ENCODE measurements at places on chromosomes 12 and 14.

DNA sequence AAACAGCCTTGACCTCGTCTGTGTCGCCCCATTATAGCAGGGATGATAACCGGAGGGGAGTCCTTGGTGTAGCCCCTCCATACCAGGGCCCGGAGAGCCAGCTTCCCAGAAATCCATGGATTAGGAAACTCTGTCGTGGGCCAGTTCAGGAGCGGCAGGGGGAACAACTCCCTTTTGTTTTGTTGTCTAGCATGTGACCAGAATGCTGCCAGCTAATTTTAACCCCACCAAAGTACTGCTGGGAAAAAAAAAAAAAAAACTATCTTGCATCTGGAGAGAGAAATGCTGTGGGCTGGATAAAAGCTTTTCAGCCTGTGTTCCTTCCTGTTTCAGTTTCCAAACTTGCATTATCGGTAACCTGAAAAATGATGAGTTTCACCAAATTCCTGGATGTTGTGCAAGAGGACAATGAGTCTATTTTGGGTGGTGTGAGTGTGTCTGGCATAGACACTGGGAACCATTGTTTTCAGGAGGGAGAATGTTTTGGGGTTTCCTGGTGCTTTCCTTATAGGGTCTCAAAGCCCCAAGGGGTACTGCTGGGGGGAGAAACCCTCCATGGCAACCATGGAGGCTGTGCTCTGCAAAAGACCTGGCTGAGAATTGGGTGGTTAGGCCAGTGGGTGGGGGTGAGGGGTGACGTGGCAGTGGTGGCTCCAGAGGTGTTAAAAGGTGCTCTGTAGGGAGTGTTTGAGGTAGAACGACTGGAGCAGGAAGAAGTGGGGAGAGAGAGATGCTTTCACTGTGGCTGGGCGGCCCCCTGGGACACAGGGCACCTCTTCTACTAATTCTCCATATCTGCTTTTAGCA, 14.9 kb upstream of the IRF2BPL start:
- DNase-seq: no peak

GRCh38 chr14:49451938-49452337, 134.2 kb downstream of the RPS29 start:
- no peak for DNase-seq

DNA sequence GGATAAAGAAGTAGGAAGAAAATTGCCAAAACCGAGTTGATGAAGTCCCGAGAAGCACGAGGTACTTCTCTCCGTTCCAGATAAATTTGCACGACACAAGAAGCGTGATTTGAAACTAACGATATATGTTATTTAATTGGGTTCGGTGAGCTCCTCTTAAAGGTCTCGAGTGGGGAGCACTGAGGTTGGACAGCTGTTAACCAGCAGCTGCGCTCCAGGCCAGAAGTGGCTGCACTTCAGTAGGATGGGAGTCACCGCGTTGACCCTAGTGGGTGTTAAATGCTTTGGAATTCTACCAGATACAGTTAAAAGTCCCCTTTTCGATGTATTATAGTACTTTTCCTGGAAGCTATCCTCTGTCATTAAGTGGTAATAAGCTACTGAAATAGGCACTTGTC, 953 bp upstream of the DCAF5 start:
- DNase-seq: no peak

GRCh38 chr12:65834146-65834935, 10.1 kb downstream of the HMGA2 start:
- no peak for DNase-seq

- DNase-seq: no peak
Observed at GRCh38 chr14:37062191-37062803, 110.1 kb downstream of the SLC25A21 start.

- no peak for DNase-seq
Observed at GRCh38 chr12:100919116-100919515, 124.5 kb downstream of the ANO4 start.

- DNase-seq: no peak
Observed at GRCh38 chr12:87171356-87171755, 857.8 kb downstream of the C12orf50 start.

- no peak for DNase-seq
Observed at GRCh38 chr12:122523846-122524718, 2.7 kb downstream of the RSRC2 start.

DNA sequence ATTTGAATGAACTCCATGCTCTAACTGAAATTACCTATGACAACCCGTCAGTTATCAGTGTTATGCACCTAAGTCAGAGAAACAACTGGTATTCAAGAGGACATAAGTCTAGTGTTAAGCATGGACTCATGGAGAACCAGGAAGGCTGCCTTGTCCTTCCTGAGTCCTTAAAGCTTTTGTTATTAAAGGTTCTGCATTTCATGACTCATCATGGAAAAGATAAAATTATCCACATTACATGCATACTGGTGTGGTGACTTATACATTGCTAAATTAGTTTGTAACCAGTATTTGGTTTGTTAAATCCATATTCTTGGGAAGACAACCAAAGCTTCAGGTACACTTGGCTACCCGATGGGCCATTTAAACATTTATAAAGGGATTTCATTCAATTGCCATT, 6.5 kb upstream of the OR4E1 start:
- DNase-seq: no peak

GRCh38 chr12:56593909-56594621, 36.1 kb downstream of the BAZ2A start:
- DNase-seq: peak; percentile 36

- DNase-seq: no peak
Observed at GRCh38 chr12:100976735-100977134, 182.2 kb downstream of the ANO4 start.

GRCh38 chr14:21672116-21672515, 1.5 kb downstream of the OR4E1 start:
- DNase-seq: no peak

DNA sequence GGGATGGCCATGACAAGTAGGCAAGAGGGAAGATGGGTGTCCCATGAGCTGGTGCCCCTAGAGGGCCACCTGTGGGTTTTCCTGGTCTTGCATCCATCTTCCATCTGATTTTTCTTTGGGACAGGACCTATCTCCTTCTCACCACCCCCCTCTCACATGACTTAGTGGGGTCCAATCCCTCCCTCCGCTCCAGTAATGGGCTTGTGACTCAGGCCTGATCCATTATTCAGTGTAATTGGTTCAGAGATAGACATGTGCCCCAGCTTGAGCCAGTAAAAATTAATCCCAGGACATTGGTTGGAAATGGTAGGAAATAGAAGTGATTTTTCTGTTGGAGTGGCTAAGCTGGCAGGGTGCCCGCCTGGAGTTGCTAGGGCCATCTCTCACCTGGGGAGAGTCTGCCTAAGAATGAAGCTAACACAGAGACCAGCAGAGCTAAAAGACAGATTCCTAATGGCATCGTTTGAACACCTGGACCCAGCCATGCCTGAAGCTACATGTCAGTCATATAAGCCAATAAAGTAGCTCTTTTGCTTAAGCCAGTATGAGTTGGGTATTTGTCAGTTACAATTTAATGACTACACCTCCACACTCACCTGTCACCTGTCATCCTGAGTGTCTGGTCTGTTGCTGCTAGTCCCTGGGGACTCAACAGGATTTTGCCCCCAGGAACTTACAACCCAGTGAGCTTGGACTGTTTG, 14.7 kb downstream of the RASAL1 start:
- no peak for DNase-seq

DNA sequence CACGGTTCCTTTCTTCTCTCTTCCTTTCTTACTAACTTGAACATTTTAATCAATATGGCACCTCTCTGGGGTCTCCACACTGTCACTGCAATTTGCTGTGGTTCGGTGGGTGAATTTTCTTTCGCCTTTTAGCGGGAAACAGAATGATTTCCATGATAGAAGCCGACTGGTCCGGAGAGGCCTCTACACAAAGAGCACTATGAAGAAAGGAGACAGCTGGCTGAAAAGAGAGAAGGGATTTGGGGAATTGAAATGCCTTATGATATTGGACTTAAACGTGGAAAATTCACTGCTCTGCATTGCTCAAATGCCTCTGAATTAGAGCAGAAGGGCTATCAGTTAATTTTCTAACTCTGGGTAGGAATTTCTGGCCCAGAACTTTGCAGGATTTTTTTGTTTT, 55.9 kb downstream of the KCNA5 start:
- no peak for DNase-seq

- no peak for DNase-seq
Observed at GRCh38 chr12:53045696-53046045, 4.2 kb upstream of the TNS2 start.

DNA sequence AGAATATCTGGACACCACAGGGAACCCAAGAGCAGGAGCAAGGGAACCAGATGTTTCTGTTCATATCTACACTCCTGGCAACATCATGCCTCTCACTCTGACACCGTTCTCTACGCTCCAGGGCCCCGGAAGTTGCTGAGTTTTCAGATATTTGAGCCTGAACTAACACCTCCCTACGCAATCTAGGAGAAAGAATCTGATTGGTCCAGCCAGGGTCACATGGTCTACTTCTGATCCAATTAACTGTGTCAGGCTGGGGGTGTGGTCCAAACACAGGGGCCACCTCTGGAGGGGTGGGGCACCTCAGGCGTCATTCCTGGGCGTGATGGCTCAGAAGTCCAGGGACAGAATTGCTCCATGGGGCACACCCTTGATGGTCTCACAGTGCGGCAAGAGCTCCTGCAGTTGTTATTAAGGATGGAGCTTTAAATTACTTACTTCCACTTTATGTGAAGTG, 165.5 kb downstream of the PTPN11 start:
- DNase-seq: no peak

DNA sequence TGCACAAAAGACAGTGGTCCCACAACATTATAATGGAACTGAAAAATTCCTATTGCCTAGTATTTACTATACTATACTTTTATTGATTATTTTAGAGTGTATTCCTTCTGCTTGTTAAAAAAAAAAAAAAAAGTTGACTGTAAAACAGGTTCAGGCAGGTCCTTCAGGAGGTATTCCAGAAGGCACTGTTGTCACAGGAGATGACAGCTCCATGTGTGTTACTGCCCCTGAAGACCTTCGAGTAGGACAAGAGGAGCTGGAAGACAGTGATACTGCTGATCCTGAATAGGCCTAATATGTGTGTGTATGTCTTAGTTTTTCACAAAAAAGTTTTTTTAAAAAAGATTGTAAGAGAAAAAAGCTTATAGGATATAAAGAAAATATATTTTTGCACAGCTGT, 12.3 kb downstream of the UBE2N start:
- DNase-seq: no peak

- no peak for DNase-seq
Observed at GRCh38 chr12:50916292-50916691, 36.1 kb upstream of the HIGD1C start.

DNA sequence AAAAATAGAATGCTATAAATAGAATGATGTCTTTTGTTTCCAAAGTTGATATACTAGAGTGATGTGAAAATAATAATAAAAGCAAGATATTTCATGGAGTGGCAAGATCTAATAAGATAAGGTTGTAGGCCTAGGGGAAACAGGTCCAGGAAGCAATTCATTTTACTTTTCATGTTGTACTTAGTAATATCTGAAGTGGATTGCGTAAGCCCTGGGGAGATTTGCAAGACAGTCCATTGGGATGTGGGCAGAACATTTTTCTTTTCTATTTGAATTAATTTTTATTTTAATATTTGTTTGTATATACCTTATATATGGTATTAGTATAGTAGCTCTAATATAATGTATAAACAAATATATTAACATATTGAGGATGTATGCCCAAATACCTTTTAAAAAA, 7.5 kb downstream of the NUBPL start:
- no peak for DNase-seq

GRCh38 chr12:123944696-123945095, 27.9 kb downstream of the CCDC92 start:
- DNase-seq: no peak

- no peak for DNase-seq
Observed at GRCh38 chr12:3507361-3507760, 16.4 kb downstream of the PRMT8 start.

DNA sequence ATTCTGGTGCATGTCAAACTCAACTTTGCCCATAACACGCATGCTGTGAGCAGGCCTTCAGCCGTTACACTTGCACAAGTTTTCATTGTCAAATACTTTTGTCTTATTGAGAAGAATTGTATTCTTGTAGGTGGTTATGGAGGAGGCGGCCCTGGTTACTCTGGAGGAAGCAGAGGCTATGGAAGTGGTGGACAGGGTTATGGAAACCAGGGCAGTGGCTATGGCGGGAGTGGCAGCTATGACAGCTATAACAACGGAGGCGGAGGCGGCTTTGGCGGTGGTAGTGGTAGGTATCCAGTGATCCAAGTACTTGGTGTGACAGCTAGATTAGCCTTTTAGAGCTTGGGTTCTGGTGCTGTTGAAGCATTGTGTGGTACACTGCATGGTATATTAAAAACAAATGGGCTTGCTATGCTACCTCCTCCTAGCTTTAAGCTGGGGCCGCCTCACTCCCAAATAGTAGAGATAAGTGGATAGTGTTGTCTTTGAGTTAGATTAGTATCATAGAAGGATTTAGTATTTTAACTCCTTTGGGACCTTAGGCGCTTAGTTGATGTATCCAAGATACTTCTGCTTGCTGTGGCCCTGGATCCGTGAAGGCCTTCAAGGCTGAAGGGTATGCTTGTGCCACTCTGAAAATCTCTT, 2.5 kb downstream of the HNRNPA1 start:
- DNase-seq: no peak

GRCh38 chr14:93759719-93760307, 28.5 kb downstream of the PRIMA1 start:
- DNase-seq: no peak

DNA sequence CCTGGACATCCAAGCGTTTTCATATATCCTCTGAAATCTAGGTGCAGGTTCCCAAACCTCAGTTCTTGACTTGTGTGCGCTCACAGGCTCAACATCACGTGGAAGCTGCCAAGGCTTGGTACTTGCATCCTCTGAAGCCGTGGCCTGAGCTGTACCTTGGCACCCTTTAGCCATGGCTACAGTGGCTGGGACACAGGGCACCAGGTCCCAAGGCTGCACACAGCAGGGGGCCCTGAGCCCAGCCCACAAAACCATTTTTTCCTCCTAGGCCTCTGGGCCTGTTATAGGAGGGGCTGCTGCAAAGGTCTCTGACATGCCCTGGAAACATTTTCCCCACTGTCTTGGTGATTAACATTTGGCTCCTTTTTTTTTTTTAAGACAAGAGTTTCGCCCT, 11.6 kb upstream of the FAM177A1 start:
- no peak for DNase-seq

GRCh38 chr12:3772380-3772779, 19.5 kb upstream of the CRACR2A start:
- DNase-seq: no peak

DNA sequence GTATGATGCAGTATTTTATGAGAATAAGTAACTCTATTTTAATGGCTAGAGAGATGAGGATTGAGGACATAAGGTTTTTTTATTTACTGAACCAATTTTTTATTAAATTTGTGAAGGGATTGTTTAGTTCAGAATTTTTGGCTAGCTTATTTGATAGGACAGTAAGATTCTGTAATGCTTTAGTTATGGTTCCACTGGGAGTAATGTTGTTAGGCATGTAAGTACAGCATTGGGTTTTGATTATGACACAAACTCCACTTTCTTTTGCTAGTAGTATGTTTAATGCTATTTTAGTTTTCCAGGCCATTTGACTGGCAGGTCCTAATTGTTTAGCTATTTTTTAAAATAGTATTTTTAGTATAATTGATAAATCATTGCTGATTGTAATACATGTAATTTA, 33.8 kb upstream of the LRRC10 start:
- no peak for DNase-seq

- no peak for DNase-seq
Observed at GRCh38 chr12:62839869-62840660, 94.9 kb downstream of the PPM1H start.

- DNase-seq: no peak
Observed at GRCh38 chr14:98573082-98573481, 698.9 kb downstream of the BCL11B start.

- no peak for DNase-seq
Observed at GRCh38 chr12:70660620-70661219, 23.5 kb upstream of the PTPRB start.

GRCh38 chr12:27686147-27686546, 10.1 kb upstream of the REP15 start:
- no peak for DNase-seq

Data from stimulated activated CD4-positive, alpha-beta T cell treated with anti-CD3 and anti-CD28 coated beads, Interleukin-1b, Interleukin-23, amount 100 ng/mL, for 24 hours (primary cell).